ENCODE measurements at places on chromosomes 1 and 21. TPM values are rescaled to one million over a fixed set of nuclear protein-coding genes. Genes with fewer than 3 reads are reported as not detected.

GRCh38 chr1:6800745-6801144, 15.5 kb downstream of the CAMTA1 start:
- DNase-seq, result no peak

GRCh38 chr1:95409276-95409675, 175.3 kb downstream of the RWDD3 start:
- DNase-seq, result no peak

DNA sequence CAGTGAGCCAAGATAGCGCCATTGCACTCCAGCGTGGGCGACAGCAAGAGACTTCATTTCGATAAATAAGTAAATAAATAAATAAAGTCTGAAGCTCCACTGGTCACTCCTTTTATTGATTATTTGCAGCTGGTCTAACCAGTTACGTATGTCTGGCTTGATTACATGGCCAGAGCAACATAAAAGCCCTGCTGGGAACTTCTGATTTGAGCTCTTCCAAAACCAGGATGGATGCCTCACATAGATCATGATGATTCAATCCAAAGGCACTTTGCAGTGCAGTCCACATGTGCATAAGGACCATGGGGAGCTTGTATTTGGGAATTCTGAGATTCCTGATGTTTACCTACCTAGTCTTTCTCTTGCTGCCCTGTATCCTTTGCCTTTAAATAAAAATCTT, 24.0 kb downstream of the NSUN4 start:
- DNase-seq, result no peak

Gene WASF2
- 11.0 TPM for total RNA-seq

Gene PHLDA3
- total RNA-seq, result 36.9 TPM

GRCh38 chr1:8506995-8507615, 189.2 kb downstream of the SLC45A1 start:
- DNase-seq, result no peak

- no peak for DNase-seq
Observed at GRCh38 chr1:231702804-231703203, 76.2 kb downstream of the DISC1 start.

DNA sequence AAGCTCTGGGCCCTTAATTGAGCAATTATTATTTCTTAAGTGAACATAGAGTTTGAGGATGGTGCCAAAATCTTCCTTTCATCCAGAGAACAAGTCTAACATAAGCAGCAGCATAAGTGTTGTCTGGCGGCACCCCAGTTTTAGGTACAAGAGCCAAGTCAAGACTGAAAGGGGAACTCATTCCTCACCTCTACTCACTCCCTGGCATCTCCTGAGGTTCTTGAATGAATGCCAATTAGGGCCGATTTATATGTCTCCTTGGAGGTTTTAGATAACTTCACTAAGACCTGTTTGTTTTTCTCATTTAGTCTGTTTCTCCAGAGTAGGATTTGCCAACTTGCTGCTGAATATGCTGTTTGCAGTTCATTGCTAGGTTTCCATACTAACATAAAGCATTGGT, 42.6 kb upstream of the ADGRL2 start:
- no peak for DNase-seq

Gene CYP4A11
- not detected for total RNA-seq

DNA sequence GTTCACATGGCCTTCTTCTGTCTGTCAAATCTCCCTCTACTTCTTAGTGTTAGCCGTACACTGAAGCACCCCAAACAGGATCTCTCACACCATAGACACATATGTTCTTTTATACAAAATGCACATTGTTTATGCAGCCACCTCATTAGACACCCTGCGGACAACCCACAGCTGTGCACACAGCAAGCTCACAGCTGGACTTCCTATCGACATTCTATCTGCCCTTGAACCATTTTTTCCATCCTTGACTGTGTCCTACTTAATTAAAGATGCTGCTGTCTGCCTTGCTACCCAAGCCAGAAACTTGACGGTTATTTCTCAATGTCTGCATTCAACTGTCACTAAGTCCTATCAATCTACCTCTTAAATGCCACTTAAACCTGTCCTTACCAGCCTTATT, 3.2 kb upstream of the ZBTB21 start:
- no peak for DNase-seq

GRCh38 chr1:29632806-29633615, 396.7 kb downstream of the PTPRU start:
- DNase-seq, result no peak

DNA sequence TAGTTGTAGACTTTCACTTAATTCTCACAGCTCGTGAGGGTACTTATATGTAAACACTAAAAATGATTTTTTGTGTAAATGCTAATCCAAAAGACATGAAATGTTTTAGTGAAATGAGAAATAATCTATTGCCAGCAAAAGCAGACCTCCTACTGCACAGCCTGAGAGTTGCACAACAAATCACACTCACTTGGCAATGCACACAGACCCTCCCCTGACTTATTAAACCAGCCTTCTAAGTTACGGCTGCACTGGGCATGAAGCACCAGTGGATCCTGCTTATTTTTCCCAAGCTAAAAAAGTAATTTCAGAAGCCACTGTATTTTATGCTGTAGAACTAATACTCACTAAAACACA, 10.3 kb downstream of the ERRFI1 start:
- DNase-seq, result no peak

DNA sequence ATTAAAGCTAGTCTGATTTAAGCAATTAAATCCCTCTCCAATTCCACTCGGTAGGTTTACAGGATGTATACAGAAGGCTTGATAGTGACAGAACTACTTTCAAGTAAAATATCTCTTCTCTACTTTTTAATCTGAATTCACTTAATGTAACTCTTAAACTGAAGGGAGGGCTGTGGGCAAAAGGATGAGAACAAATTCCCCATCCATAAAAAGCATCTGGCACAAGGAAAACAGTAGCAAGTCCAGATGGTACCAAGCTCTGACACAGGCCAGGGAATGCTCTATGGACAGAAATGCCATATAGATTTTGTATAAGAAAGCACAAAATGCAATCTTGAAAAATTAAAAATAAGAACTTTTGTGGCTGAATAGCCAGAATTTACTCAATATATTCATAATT, 53.1 kb upstream of the USH2A start:
- DNase-seq, result no peak

DNA sequence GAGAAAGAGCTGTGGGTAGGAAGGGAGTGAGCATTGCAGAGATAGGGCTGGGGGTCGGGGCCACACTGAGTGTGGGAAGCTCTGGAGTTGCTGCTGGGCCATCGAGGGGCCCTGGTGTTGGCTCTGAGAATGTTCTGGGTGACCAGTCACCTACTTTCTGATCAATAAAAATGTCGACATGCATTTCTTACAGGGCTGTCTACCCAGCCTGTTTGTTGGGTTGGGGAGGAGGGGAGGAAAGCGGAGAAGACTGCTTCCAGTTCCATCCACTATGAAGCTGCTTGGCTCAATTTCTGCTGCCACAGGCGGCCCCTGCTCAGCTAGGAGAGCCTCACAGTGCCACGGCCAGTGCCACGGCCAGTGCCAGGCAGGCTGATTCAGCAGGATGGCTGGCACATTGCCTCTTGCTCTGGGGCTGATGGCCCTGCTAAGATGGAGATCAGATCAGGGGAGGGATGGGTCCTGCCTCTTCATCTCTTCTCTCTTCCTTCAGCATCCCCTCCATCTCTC, 3.0 kb upstream of the PADI3 start:
- DNase-seq, result no peak

Gene GBP5
- not detected for total RNA-seq

Gene RUNX3
- 13.4 TPM for total RNA-seq

- DNase-seq, result no peak
Observed at GRCh38 chr1:53483656-53484055, 24.5 kb downstream of the DMRTB1 start.

DNA sequence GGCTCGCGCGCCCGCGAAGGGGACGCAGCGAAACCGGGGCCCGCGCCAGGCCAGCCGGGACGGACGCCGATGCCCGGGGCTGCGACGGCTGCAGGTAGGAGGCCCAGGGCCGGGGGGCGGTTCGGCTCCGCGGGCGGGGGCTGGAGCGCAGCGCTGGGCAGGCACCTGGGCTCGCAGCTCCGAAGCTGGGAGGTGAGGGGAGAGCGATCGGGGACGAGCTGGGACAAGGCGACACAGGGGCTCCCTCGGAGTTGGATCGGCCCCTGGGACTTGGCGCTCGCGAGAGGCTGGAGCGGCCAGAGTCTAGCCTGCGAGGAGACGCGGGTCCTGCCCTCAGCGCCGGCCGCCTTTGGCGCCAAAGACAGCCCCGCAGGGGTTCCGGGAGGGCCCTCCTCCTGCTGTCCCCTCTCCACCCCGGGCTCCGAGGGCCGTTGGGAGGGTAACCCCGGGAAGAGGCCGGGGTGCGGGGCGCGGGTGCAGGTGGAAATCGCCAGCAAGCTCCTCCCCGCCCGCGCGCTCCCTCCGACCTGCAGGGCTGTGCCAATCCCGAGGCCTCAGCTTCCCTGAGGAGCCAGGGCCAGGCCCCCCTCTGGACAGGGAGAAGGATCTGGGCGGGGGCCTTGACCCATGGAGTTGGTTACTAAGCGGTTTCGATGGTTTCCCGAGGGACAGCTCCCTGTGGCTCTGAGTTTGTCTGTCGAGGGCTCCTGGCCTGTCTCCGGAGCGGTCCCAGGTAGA, 401 bp downstream of the TP73 start:
- DNase-seq, result no peak

- DNase-seq, result no peak
Observed at GRCh38 chr1:37469386-37469785, 5.0 kb upstream of the ZC3H12A start.

DNA sequence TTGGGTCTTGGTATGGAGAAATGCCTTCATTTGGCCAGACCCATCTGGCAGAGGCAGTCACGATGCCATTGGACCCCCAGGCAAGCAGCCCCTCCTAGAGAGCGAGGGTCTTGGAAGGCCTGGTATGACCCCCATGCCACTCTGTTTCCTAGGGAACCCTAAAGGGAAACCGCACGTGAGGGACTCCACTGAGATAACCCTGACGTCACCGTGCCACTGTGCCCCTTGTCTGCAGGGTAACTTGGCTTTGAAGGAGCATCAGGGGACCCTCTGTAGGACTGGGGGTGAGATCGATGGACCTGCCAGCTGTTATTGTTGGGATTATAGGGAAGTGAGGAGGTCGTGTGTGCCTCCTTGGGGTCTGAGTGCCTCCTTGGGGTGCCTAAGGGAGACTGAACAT, 34.5 kb downstream of the ABCG1 start:
- DNase-seq, result no peak

Gene HAPLN2
- not detected for total RNA-seq

Gene ATG4C
- 9.2 TPM for total RNA-seq

Gene GJB3
- not detected for total RNA-seq

All from SK-MEL-5 (cell line).